Stomach (tissue), 19 donors: ENCODE measurements at places on chromosomes 4 and X.

GRCh38 chr4:180598281-180598680 lies 1644.9 kb upstream of the TENM3 start:
- peak; percentile 3 for DNase-seq

GRCh38 chr4:2673157-2673556 lies 83.0 kb downstream of the TNIP2 start:
- DNase-seq, result no peak

DNA sequence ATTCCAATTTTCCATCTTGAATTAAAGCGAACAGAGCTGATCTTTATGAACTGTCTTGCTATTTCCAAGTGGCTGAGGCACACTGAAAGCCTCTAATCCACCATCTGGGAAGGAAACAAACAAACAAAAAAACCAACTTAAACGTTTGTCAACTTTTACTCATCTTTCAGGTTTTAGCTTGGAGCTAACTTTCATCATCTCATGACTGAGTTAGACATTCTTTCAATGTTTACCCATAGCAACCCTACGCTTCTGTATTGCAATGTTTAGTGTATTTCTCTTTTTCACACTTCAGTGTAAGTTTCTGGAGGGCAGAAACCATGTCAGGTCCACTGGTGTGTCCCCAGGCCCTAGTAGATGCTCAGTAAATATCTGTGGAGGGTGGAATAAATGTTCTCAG lies 343.8 kb downstream of the GBA3 start:
- no peak for DNase-seq

DNA sequence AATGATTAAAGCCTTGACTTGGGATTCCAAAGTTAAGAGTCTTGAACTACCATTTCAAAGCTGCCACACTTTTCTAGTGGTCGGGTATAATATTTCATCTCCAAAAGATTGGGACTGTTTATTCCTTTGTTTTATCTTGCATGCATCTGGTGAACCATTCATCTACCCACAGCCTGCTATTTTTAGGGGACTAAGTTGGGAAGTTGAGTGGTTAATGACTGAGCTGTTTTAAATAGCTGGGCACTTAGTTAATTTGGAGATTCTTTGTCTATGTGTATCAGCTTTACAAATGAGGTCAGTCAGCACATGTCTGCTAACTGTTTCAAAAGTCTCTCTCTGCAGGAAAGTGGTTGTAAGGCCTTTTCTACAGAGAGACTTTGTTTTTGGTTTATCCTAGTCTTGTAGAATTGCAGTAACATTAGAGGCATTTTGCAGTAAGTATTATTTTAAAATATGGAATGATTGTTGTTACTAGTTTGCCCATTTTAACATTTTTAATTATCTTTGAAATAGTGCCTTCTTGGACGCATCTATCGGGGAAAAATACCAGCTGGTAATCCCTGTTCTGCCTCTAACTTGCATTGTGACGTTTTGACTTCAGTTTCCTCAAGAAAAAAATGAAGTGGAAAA lies 8.2 kb downstream of the BMP2K start:
- DNase-seq, result peak; percentile 22
